ENCODE measurements at places on chromosomes 6 and 20.
A peak's percentile ranks its signal among the peaks of the same experiment; 100 is the strongest.

- no peak overlapping the region for H3K4me3 ChIP-seq
- H3K27ac ChIP-seq = no peak overlapping the region
- H3K27me3 ChIP-seq = no peaks in the 10 kb centered on the region
- no peak for DNase-seq
- peaks cover 20% of the 10 kb centered on the region for H3K4me1 ChIP-seq
These were observed 59.6 kb downstream of the ZNF831 start for GRCh38 chr20:59223182-59223601.

- peaks cover 11% of the 10 kb centered on the region for H3K4me1 ChIP-seq
- peak overlapping the region; percentile 86 for H3K4me3 ChIP-seq
- peak overlapping the region; percentile 69 for H3K27ac ChIP-seq
- peak; percentile 86 for DNase-seq
- no peaks in the 10 kb centered on the region for H3K36me3 ChIP-seq
- H3K27me3 ChIP-seq = no peaks in the 10 kb centered on the region
These were observed 48.7 kb downstream of the TMEM242 start for GRCh38 chr6:157274471-157275226.

GRCh38 chr6:143583542-143584327 lies 72.2 kb upstream of the FUCA2 start:
- DNase-seq = no peak
- H3K4me3 ChIP-seq = no peak overlapping the region
- H3K27me3 ChIP-seq = no peaks in the 10 kb centered on the region
- H3K4me1 ChIP-seq = no peaks in the 10 kb centered on the region
- no peak overlapping the region for H3K27ac ChIP-seq

- no peak overlapping the region for H3K4me3 ChIP-seq
- H3K4me1 ChIP-seq = peaks cover 4% of the 10 kb centered on the region
- no peaks in the 10 kb centered on the region for H3K36me3 ChIP-seq
- no peak overlapping the region for H3K27ac ChIP-seq
- no peak for DNase-seq
These were observed 88.2 kb downstream of the RREB1 start for GRCh38 chr6:7196019-7196402.

GRCh38 chr6:87315071-87315470 lies 7.3 kb upstream of the SMIM8 start:
- H3K4me1 ChIP-seq = no peaks in the 10 kb centered on the region
- H3K27me3 ChIP-seq = no peaks in the 10 kb centered on the region
- no peaks in the 10 kb centered on the region for H3K36me3 ChIP-seq
- no peak overlapping the region for H3K27ac ChIP-seq
- H3K4me3 ChIP-seq = no peak overlapping the region

- H3K4me3 ChIP-seq = no peak overlapping the region
- H3K4me1 ChIP-seq = no peaks in the 10 kb centered on the region
- H3K27me3 ChIP-seq = no peaks in the 10 kb centered on the region
These were observed 206.8 kb upstream of the SLC35B3 start for GRCh38 chr6:8642131-8642530.
